Activated T-cell treated with anti-CD3 and anti-CD28 coated beads, Interleukin-2, amount 50 U/mL, for 4 hours (primary cell): ENCODE measurements at places on chromosomes 5 and 9. TPM values are rescaled to one million over a fixed set of nuclear protein-coding genes. Genes with fewer than 3 reads are reported as not detected.

DNA sequence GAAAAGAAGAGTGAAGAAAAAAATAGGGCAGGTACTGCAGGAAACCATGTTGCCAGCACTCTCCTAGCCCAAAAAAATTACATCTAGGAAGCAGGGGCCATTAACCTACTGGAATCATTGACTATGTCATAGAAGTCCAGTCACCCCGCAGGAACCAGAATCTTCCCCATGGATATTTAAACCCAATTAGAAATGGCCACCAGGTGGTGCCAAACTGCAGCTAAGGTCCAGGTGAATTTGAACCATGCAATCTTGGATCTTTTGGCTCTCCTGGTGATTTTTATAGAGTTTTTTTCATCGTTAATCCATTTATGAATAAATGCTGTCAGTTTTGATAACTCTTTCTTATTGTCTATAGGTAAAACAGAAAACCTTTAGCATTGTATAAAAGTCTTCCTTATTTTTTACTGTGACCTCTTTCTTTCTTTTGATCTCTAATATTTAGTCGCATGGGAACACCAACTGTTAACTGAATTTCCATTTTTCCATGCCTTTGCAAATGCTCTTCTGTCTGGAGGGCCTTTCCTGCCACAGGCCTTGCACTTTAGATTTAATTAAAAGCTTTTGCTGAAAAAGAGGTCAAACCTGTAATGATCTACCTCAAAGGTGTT is 147.5 kb upstream of the FGF10 start:
- DNase-seq: no peak

DNA sequence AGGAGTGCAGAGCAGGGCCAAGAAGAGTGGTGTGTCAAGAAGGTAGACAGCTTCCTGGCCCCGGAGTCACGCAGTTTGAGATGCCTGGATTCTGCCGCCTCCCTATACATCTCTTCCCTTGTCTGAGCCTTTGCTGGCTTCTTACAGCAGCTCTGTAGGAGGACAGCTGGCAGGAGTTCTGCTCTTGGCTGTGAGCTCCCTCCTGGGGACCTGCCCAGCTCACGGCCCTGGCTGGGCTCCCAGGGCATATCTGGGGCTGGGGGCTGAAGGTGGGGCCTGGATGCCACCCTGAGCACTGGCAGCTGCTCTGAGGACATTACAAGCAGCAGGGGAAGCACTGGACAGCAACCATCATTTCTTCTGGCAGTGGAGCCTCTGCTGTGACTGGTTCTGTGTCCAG is 786 bp upstream of the TSSK1B start:
- DNase-seq: no peak

- no peak for DNase-seq
These were observed 169.5 kb downstream of the RGS3 start for GRCh38 chr9:113632776-113633590.

DNA sequence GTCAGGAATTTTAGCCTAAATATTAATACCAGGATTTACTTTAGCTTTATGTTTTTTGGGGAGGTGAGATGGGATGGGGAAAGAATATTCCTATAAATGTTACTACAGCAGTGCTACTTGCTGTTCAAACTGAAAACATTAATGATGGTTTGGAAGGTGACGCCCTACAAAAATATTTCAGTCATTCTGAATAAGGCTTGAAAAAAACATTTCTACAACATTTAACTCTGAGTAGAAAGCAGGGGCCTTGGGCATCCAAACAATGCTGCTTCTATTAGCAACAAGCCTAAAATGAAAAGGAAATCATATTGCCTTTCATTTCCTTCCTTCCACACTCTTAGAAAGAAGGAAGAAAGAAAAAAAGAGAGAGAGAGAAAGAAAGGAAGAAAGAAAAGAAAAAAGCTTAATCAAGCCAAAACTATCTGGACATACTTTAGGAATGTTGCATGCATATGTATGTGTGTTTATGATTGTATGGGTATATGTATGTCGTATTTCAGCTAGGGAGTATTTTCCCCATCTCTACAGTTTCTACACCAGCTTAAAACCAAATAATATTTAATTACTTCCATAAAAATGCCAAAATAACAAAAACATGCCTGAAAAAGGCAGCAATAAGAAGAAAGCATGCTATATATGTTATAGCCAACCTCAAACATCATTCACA is 16.3 kb upstream of the DAB2 start:
- DNase-seq: no peak

The AHRR gene
- total RNA-seq: 22.8 TPM

DNA sequence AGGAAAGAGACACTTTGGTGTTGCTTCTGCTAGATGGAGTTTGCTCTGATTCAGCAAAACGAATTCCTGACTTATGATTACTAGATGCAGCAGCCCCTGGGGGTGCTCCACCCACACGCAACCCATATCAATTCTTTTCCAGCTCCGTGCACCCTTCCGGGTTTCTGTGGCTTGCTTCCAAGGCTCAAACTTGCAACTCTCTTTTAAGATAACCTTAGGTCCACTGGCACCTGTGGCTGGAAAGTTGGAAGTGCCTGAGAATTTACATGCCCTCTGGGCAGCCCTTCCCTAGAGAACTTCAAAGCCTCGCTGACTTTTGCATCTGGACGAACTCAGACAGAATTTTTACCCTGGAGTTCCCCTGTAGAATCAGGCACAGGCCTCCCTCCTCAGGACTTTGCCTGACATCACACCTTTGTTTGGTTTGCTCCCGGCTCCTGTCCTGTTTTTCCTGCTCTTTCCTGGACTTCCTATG is 224.9 kb downstream of the SNX18 start:
- no peak for DNase-seq

The OLFM1 gene
- total RNA-seq: not detected

DNA sequence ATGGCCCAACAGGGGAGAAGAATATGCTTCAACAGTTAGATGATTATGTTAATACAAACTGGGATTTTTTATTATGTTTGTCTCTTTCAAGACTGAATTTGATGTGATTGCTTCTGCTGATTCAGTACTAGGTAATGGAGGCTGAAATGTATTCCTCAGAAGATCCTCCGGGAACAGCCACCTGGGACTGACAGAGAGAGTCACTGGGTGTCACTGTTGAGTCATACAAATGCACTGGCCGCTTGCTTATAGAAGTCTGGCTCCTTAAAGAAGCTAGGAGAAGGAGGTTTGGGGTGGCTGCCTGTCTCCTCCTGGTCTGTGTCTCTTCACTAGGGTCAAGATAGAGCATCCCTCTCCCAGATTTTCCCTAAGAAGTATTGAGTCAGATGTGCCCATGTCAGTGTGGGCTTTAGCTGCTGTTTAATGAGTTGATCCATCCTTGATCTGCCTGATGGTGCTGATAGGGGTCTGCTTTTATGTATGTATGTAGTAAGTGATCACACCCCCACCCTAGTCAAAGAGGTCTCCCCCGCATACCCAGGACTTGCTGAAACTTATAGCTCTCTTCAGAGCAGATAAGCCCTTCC is 773.4 kb downstream of the BRINP1 start:
- no peak for DNase-seq

DNA sequence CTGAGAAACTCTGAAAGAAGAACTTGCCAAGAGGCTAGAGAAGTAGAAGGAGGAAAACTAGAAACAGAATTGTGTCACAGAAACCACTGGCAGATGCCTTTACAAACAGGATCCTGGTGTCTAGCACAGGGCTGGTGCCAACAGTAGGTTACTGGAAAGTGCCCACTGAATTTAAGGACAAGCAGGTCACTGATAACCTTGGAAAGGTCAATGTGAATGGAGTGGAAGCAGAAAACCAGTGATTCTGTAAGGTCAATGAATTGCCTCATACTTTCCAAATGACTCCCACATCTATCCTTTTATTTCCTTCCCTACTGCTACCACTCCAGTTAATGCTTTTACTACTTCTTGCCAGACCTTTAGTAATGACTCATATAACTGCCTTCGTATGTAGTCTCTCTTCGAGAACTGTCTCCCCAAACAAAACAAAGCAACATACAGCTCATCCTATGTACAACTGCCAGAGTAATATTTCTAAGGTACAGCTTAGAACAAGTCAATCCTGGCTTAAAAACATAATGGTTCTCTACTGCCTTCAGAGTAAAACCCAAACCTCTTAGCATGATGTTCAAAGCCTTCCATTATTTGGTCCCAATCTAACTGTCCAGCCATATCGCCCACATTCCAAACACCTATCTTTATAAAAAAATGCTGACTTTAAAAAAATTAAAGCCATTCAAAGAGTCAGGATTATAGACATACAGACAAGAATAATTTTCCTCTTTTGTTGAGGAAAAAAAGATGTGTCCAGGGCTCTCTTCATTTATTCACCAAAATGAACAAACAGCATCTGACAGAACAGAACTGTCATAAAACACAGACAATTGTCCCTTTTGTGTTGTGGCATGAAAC is 52.5 kb downstream of the NR3C1 start:
- no peak for DNase-seq

GRCh38 chr9:107112707-107113243 is 170.3 kb upstream of the RAD23B start:
- DNase-seq: no peak

The TTC1 gene
- 88.6 TPM for total RNA-seq

DNA sequence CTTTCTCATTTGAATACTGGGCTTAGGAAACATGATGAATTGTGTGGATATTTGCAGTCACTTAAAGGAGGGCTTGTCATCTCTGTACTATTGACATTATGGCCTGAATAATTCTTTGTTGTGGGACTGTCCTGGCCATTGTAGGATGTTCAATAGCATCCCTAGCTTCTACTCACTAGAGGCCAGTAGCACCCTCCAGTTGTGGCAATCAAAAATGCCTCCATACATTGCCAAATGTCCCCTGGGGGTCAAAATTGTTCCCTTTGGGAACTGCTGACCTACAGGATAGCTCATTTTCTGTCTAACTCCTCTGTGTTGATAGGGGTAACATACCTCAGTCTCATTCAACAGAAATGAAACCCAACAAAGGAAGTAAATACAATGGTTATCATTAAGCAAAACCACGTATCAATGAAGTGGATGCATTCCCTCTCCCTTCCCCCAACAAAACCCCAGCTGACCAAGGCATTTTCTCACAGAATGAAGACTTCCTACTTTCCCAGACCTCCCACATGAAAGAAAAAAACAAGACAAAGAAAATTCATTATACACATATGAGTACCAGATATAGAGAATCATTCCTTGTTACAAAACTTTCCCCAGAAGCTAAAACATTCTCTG is 18.1 kb downstream of the FYB1 start:
- DNase-seq: no peak
